ENCODE measurements at places on chromosomes 4 and X. TPM values are rescaled to one million over a fixed set of nuclear protein-coding genes. Genes with fewer than 3 reads are reported as not detected.

- ATAC-seq, result no peak
Measured at GRCh38 chr4:184434501-184435066, 39.8 kb downstream of the IRF2 start.

IQCM gene
- total RNA-seq, result not detected

GRCh38 chr4:3397128-3397527 lies 44.6 kb upstream of the HGFAC start:
- ATAC-seq, result no peak

FAM236D gene
- total RNA-seq, result not detected

- ATAC-seq, result no peak
Measured at GRCh38 chrX:30822068-30822681, 66.9 kb downstream of the TAB3 start.

- peak; percentile 87 for ATAC-seq
Measured at GRCh38 chr4:71648448-71648847, 135.4 kb downstream of the GC start.

CT55 gene
- total RNA-seq, result not detected

DNA sequence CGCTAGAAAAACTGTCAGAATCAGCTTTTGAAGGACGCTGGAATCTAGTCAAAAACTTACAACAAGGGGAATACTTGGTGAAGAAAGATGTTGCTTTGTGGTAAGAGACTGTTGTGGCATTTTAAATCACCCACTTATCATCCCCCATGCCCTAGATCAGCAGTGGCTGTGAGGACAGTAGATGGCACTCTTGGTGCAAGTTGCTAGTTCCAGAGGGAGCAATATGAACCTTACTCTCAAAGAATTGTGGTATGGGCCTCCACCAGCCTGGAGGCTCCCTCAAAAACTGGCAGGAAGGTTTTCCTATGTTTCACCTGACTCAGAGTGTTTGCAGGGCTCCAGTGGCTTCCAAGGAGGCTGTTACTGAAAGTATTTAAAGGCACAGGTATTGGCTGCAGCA lies 37.7 kb upstream of the SLC16A2 start:
- peak; percentile 45 for ATAC-seq

PAGE4 gene
- total RNA-seq, result not detected

DNA sequence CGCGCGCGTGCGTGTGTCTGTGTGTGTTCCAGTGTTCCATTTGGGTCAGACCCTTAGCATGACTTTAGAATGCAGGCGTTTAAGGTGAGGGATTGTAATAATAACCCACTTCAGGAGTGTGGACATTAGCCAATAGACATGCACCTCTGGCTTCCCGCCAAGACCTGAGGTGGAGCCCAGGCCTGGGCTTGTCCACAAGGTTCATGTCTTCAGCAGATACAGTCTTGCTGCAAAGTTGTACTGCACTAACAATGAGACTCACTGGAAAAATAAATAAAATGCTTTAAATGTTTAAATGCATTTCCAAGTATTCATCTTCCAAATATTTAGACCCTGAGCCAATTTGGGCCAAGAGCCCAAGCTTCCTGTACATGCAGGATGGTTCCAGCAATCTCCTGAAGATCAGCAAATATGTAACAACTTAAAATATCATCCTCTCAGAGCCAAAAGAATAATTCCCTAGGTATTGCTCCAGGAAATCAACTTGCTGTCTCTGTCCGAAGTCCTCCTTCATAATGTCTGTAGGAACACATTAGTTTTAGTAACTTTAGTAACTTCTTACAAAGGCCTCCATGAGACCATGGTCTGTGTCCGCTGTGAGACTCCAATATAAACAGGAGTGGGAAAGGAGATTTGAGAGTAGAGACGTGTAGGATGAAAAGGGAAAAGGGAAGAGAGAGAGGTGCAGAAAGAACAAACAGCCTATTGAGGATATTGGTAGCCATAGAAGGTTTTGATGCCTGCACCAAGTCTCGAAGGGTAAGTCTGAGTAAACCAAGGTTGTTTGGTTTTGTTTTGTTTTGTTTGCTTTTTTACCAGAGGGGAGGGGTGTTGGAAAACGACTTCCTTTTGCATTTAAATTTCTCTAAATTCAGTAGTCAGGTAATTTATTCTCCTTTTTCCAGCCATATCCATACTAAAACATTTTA lies 98.5 kb upstream of the KLF3 start:
- ATAC-seq, result peak; percentile 77

USP51 gene
- 0.40 TPM for total RNA-seq

DNA sequence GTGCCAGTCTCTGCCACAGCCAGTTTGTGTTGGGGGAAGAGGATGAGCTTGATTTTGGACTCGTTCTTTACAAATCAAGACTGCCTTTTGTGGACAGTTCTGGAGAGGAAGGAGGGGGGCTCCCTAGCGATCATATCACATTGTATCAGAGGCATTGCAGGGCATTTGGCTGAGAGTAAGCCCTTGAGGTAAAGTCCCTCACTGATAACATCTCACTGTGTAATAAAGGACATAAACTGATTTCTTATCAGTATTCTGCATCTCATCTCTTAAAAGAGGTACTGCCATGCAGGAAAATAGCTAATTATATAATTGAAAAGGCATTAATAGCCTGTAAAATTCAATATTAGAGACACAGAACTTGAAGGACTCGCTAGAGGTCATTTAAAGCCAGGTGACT lies 6.1 kb upstream of the IGFBP7 start:
- no peak for ATAC-seq

DNA sequence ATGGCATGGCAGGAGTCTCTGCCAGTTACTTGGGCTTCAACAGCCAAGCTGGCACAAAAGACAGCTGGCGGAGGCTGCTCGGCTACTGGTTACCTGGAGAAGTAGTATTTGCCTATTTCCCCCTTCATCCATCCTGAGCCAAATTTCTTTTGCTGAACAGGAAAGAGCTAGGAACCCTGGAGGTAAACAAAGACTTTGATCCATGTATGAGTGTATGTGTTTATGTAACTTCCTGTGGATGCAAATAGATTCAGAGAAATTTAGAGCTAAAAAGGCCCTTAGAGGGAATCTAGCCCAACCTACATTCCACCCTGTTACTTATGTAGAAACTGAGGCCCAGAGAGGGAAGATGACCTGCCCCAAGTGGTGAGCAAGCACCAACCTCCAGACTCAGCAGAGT lies 11.2 kb downstream of the AWAT2 start:
- ATAC-seq, result no peak

MAGEB17 gene
- not detected for total RNA-seq

DNA sequence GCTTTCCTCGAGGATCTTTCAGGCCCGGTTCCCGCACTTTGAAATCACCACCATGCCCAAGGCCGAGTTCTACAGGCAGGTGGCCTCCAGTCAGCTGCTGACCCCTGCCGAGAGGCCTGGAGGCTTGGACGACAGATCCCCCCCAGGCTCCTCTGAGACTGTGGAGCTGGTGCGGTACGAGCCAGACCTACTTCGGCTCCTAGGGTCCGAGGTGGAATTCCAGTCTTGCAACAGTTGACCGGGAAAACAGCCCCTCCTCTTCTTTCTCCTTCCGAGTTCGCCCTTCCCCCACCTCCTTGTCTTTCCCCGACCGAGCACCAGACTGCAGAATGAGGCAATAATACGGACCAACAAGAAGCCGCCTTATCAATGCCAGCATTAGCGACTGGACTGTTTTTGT lies 54.4 kb downstream of the ELF4 start:
- no peak for ATAC-seq

GRCh38 chr4:37241647-37242046 lies 2.9 kb upstream of the NWD2 start:
- ATAC-seq, result no peak

CXCL8 gene
- 3.2 TPM for total RNA-seq

MUC7 gene
- not detected for total RNA-seq

DNA sequence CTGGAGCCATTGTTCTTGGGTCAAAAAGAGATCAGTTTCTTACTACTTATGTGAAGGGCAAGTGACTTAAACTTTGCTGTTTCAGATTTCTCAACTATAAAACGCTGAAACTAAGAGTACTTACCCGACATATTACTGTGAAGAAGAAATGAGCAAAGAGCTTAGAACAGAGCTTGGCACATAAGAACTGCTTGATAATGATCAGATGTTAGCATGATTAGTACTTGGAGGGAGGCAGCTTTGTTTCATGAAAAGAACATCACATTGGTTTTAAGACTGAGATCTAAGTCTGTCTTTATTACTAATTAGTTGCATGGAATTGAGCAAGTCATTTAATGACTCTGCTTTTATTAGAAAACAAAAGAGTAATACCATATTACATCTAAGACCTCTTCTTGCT lies 169.1 kb downstream of the ARHGAP24 start:
- no peak for ATAC-seq

LIMCH1 gene
- total RNA-seq, result 15.5 TPM
